ENCODE measurements at places on chromosomes 13 and 19. TPM values are rescaled to one million over a fixed set of nuclear protein-coding genes. Genes with fewer than 3 reads are reported as not detected.

SLC8A2 gene
- 4.6 TPM for total RNA-seq

ZNF546 gene
- total RNA-seq, result 8.6 TPM

ZIM2 gene
- total RNA-seq, result not detected

GRCh38 chr19:45772912-45773311 is 3.9 kb upstream of the SIX5 start:
- no peak for DNase-seq

GRCh38 chr19:5149932-5150901 is 181.3 kb downstream of the KDM4B start:
- DNase-seq, result no peak

DNA sequence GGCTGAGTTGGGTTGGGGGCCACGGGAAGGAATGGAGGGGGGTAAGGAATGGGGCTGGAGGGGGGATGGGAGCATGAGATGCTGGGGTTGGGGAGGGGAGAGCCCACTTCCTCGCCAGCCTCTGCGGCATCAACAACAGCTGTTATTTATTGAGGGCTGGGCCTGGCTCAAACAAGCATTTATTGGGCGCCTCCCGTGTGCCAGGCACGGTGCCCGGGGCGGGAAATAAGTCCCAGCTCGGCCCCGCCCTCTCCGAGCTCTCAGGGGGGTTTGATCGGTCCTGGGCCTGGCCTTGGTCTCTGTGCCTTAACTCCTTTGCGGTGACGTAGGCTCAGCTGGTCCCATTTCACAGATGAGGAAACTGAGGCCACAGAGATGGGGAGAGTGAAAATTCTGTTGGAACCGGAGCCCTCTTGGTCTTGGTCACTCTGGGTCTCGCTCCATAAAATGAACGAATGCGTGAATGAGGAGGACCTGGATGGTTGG is 919 bp upstream of the ADAMTS10 start:
- DNase-seq, result peak; percentile 32

DNA sequence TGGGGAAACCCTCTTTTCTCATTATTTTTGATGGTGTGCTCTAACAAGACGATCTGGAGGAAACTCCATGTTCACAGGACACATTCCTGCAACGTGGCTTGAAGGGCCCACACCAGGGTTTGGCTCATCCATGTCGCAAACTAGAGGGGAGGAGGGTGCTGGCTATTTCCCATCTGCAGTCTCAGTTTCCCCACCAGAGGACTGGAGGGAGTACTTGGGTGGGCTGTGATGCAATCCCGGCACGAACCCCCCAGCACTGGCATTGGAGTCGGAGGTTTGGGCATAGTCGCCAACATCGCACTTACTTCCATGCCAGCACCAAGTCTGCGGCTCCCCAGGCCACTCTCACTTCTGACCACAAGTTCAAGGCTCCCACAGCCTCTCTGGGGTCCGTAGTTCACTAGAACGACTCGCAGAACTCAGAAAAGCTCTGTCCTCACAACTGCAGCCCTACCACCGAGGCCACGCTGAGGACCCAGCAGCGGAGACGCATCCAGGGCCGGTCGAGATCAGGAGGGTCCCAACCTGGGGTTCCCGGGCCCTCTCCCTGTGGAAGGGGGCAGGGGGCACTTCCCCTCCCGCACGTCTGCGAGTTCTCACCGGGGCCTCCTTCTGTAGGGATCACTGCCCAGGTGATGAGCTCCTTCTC is 165.6 kb upstream of the SOX1 start:
- no peak for DNase-seq

DNA sequence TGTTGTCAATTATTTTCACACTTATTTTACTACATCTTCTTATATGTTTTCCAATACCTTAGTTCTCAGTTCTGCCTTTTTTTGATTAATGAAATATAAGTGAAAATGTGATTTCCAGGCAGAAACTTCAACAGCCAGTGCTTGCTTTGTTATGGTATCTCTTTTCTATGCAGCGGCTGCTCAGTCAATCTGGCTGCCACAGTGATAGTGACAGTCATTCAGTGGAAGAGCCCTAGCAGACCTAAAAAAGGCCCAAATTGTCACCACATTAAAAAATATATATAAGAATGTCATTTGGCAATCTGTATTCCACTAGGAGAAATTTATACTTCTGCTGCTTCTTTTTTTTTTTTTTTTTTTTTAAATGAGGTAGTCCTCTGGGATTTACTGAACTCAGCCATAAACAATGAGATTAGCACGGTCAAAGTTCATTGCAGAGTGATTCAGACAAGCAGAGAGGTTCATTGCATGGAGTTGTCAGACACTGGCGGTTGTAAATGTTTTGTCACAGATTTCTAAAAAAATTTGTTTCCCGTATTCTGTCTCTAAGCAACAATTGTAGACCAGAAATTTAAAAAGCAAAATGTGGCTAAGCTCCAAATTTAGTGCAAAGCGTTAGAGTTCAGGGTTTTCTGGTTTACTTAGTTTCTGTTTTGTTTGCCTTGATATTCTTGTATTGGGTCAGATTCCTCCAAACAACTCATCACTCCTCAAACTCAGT is 94.7 kb upstream of the PRR20A start:
- peak; percentile 4 for DNase-seq

Data from cardiac muscle cell (in vitro differentiated cells and primary cell).